WTC11 (cell line): ENCODE measurements at places on chromosomes 4 and X.
A peak's percentile ranks its signal among the peaks of the same experiment; 100 is the strongest.

DNA sequence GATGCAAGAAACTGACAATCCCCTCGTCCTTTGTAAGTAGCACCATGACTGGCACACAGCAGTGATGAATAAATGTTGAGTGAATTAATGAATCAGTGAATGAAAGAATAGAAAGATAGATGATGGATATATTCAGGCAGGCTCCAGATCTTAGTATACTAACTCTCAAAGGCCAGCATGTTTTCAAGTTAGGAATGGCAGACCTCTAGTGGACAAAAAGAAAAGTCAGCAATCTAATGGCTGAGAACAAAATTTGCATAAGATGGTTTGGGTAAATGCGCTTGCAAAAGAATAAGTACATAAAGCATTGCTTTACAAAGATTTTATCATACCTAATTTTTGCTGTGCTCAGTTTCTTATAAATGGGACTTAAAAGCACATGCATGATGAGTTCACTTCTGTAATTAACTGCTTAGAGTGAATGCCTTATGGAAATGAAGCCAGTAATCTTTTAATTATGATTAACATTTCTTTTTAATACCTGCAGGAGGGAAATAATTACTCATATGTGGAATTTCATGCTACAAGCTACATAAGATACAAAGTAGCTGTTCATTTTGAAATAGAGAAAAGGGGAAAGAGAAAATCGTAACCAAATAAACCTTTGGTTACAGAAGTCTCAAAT, 126.9 kb upstream of the GPRIN3 start:
- DNase-seq, result no peak

GRCh38 chrX:9362363-9362928, 102.4 kb upstream of the TBL1X start:
- no peak for DNase-seq

DNA sequence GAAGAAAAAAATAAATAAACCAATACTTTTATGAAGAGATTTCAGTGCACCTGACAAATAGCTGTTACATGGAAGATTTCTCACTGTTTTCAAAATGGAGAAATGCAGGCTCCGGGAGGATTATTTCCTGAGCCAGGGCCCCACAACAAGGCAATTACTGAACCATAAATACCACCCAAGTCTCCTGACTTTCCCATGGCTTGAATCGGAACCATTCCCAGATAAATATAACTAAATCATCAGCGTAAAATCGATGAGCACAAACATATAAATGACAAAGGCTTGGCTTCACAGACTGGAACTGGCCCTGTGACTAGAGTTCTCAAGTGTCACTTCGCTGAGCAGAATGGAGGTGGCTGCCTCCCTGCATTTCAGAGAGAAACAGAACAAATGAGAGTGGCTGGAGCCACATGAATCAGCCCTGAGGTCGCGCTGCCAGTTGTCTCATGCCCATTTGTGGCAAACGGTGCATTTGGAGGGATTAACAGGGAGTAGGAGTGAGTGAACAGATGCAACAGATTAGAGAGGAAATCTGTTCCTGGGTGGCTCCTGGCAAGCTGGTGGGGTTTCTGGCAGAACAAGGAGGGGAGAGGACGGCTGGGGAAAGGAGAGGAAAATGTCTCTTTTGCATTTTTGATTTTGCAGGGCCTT, 57.3 kb upstream of the STIM2 start:
- no peak for DNase-seq

- no peak for DNase-seq
Measured at GRCh38 chr4:26583538-26583864, 383 bp upstream of the TBC1D19 start.

- no peak for DNase-seq
Measured at GRCh38 chr4:71607780-71608677, 175.8 kb downstream of the GC start.

GRCh38 chr4:94519925-94520789, 68.4 kb downstream of the PDLIM5 start:
- DNase-seq, result no peak

DNA sequence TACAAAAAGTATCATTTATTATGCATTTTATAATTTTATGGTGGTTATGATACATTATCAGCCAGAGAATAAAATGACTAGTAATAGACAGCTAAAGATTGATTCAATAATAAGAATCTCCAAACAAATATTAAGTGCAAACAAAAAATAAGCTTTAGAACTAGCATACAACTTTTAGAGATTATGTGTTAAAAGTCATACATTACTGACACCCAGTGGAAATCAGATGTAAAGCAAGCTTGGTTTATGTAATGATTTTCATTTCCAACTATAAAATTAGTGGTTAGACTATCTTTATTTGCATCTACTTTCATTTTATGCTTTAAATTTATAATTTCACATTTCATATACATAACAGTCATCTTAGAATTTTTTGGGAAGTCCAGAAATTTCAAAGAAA, 57.7 kb downstream of the IL13RA2 start:
- no peak for DNase-seq

- DNase-seq, result no peak
Measured at GRCh38 chr4:56803471-56803870, 18.0 kb downstream of the SPINK2 start.

DNA sequence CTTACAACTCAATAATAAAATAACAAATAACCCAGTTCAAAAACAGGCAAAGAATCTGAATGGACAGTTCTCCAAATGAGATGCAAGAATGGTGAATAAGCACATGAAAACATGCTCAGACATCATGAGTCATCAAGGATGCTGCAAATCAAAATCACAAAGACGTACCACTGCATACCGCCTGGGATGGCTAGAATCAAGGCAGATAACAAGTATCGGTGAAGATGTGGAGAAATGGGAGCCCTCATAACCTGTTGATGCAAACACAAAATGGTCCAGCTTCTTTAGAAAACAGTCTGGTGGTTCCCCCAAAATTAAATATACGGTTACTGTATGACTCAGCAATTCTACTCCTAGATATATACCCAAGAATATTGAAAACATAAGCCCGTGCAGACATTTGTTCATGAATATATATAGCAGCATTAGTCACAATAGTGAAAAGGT, 32.5 kb downstream of the AKAP4 start:
- no peak for DNase-seq

DNA sequence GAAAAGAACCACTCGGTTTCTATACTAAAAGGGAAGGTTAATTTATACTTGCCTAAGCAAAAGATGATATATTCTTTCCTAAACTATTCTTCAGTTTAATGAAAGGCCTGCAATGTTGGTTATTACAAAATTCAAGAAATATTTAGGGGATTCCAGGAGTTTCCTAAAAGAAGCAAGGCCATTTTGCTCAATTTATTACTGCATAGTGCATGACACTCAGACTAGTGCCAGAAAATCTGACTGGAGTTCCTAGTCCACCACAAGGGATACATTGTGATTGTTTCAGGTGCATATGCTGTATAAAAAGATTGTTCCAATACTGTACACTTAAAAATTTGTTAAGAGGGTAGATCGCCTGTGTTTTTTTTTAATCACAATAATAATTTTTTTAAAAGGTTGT, 78.7 kb downstream of the CAPN6 start:
- DNase-seq, result no peak

DNA sequence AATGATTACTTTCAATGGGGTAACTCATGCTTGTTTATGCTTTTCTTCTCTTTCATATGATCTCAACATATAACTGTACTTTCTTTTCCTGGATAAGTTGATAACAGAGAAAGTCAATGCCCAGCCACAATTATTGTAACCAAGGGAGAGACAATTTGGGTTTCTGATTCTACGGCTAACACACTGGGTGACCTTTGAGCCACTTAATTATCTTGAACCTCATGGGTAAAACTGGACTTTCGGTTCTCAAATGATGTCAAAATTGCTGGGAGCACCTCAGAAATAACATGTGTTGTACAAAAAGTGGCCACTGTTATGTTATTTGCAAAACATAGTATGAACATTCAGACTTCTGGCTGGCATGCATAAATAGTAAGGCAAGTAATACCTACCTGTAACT, 79.6 kb upstream of the MCF2 start:
- no peak for DNase-seq

DNA sequence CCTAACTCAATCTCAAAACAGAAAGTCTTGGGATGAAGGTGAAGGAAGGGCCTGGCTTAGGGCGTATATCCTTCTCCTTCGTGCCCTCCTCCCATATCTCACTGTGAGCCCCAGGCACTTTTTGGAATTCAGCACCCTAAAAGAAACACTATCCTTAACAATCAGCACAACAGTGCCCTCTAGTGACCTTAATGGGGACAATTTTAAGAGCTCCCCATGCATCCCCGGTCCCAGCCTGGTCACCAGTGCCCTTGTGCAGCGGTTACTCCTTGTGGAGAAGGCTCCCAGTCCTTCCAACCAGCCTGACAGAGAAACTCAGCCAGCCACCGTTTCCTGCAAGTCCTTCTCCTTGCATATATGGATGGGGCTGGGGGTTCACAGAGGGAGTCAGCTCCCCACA, 4.2 kb downstream of the PAK3 start:
- peak; percentile 26 for DNase-seq

DNA sequence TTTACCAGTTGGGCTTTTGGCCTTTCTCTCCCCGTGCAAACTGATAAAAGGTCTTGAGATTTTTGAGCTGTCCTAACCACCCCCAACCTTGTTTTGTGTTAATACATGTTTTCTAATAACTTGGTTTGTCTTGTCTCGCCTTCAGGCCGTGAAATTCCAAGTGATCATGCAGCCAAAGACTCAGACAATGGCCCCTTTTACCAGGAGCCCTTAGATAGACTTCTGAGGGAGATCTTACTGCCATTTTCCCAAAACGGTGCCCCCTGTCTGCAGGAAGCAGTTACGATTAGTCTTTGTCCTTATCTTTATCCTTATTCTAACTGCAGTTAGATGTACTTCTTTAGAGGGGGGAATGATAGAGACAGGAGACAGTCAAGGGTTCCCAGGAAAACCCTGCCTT, 245.3 kb upstream of the HDX start:
- DNase-seq, result no peak

- no peak for DNase-seq
Measured at GRCh38 chr4:81468678-81469077, 3.0 kb downstream of the RASGEF1B start.

DNA sequence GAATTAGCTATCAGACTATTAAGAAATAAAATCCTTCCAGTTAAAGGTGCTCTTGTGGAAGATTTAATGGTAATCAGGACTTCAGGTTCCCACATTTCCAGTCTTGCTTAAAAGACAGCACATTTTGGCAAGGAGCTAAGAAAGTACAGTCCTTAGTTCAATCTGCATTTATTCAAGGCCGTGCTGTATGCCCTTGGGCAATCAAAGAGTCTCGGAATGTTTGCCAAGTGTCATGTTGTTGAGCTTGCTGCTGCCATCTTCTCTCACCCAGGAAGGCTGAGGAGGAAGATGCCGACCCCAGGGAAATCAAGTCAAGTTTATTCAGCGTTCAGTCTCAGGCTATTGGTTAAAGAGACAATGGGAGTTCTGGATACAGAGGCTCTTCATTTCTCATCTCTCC, 388.1 kb upstream of the IGFBP7 start:
- DNase-seq, result no peak

- DNase-seq, result no peak
Measured at GRCh38 chr4:1367230-1367935, 20.4 kb downstream of the UVSSA start.
